ENCODE measurements at places on chromosomes 1 and 21. TPM values are rescaled to one million over a fixed set of nuclear protein-coding genes. Genes with fewer than 3 reads are reported as not detected.
A peak's percentile ranks its signal among the peaks of the same experiment; 100 is the strongest.

DNA sequence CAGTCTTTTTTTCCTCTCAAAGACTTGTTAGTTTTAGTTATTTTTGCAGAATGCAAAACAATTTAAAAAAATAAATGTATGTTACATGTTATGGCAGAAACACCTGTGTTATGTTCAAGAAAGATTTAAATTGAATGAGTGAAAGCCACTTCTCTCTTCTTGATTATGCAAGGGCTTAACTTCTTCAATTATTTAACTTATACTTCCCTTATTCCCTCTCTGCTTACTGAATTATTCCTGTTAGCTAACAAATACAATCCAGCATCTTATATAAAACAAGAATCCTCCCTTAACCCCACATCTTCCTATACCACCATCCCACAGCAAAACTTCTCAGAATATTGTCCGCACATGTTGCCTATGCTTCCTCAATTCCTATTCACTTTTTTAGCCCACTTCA is 10.7 kb upstream of the FCER1A start:
- DNase-seq = no peak

GRCh38 chr1:236530959-236531358 is 7.2 kb downstream of the LGALS8 start:
- DNase-seq = no peak

- no peak for DNase-seq
These were observed 4.0 kb upstream of the GJC2 start for GRCh38 chr1:228145463-228146416.

C1orf115 gene
- total RNA-seq = 6.8 TPM

ENTREP3 gene
- 14.7 TPM for total RNA-seq

SLC44A5 gene
- total RNA-seq = 0.28 TPM

DNA sequence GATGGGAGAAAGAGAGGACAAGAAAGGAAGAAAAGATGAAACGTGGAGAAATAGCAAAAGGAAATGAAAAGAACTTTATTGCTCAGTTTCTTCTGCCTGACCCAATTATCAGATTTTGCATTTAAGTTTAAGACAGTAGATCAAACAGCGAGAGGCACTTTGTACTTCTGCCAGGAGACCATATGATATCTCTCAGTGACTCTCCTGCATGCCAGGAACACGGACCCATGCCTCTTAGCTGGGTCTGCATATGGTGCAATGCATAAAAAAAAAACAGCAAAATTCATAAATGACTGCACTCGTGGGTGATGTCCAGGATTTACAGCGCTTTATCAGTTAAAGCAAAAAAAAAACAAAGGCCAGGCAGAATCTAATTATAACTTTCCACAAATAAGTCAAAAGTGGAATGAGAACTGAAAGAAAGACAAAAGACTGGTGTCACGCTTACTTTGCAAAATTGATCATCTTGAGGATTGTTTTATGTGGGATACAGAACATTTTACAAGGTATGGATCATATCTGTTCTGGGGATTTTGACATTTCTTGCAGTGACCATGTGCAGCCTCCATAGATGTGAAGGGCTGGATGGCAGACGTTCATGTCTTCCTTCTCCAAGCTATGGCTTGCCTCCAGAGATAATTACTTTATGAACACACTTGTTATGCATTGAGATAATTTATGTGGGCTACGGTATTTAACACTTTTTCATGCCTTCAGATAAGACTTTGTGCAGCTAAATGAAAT is 79.5 kb downstream of the RUNX1 start:
- no peak for DNase-seq

DNA sequence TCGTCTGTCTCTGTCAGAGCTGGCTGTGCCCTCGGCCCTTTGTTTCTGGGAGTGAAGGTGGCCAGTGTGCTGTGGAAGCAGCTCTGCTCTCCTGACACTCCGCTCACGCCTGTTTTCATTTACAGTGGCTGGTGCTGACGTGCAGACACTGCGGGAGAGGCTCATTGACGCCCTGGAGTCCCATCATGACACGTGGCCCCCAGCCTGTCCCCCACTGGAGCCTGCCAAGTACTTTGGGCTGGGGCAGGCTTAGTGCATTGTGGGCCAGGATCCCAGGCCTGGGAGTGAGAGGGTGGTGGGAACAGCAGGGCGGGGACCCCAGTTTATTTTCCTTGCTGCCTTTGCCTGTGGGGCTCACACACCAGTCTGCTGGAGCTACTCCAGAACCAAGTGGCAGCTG is 21.1 kb downstream of the QSOX1 start:
- no peak for DNase-seq

DNA sequence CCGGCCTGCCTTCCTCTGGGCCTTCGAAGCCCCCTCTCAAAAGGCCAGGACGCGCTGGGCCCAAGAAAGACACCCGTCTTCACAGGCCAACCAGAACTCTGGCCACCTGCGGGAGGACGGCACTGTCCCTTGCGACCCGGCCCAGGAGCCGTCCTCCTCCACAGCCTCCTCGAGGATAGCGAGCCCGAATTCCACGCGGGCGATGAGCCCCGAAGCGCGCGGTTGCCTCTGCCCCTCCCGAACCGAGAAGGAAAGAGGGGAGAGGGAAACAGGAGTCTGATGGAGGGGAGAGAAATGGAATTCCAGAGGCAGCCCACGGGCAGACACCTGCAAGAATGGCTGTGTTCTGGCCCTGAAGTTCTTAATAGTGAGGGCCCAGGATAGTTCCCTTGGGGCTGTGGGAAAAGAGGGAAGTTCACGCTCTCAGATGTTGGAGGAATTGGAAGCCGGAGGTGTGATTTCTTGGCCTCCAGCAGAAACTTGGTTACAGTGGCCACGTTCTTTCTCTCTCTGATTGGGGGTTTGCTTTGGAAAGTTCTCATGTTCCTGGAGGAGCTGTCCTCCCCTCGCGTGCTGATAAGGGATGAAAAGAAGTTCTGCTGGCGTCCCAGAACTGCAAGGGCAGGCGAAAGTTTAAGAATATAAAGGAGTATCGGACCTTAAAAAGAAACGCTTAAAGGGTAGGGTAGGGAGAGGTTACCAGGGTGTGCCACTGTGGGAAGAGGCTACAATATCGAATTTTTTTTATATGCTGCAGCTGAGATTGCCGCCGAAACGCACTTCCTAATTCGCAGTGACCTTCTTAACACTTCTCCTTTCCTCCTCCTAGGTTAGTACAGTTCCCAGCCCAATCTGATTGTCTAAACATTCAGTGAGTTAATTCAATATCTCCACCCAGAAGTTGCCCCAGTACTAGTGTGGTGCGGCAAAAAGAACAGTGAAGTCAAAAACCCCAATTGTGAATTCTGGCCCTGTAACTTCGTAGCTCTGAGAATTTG is 5.8 kb upstream of the SLC44A5 start:
- DNase-seq = no peak

CD2 gene
- 1.4 TPM for total RNA-seq

GRCh38 chr21:41589620-41590175 is 81.7 kb upstream of the TMPRSS2 start:
- no peak for DNase-seq

- no peak for DNase-seq
These were observed 428.1 kb downstream of the PRDM2 start for GRCh38 chr1:14128096-14128495.

DNA sequence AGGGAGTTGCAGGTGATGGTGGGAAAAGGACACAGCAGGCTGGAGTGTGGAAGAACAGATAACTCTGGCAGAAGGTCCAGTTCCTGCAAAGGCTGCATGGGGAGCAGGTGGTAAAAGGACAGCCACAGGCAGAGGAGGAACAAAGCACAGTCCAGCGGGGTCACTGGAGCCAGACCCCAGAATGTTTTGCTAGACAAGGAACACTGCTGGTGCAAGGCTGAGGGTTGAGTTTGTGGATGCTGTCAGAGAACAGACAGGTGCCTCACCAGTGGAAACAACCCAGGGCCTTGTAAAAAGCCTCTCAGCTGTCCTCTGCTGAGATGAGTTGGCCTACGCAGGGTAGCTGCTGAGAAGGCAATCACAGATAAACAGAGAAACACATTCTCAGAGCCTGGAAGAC is 101.7 kb downstream of the SSBP3 start:
- no peak for DNase-seq

TNFRSF8 gene
- total RNA-seq = 0.54 TPM

TCHHL1 gene
- total RNA-seq = not detected

C1orf185 gene
- total RNA-seq = not detected

DNA sequence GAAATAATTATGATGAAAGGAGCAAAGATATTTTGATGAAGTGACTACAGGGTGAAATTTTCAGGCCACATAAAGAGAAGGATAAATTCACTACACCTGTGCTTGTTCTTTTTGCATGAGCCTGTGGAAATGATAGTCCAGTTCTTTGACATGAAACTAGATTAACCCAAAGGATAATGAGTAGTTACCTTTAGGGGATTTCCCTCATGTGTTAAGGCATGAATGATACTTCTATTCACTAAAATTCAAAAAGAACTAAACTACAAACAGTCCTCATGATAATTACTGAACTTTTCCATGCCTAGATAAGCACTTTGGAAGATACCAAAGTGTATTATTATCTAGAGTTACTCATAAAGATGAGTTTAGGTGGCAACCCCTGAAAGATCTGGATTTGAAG is 244.3 kb downstream of the PTPRC start:
- DNase-seq = no peak

DNA sequence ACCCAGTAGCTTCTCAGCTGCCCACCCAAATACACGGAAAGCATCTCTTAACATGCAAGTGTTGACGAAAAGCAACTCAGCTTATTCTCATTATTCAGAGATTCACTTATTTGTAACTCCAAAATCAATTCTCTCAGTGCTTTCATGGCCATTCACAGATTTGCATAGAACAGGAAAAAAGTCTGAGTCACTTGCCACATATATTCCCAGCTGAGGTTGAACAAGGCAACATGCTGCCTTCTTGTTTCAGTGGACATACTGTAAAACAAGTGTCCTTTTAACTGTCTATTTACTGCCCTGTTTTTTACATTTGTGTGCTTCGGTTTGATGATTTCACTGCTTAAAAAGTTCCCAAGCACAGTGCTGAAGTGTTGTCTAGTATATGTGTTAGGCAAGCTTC is 273.0 kb downstream of the LTN1 start:
- no peak for DNase-seq

DNA sequence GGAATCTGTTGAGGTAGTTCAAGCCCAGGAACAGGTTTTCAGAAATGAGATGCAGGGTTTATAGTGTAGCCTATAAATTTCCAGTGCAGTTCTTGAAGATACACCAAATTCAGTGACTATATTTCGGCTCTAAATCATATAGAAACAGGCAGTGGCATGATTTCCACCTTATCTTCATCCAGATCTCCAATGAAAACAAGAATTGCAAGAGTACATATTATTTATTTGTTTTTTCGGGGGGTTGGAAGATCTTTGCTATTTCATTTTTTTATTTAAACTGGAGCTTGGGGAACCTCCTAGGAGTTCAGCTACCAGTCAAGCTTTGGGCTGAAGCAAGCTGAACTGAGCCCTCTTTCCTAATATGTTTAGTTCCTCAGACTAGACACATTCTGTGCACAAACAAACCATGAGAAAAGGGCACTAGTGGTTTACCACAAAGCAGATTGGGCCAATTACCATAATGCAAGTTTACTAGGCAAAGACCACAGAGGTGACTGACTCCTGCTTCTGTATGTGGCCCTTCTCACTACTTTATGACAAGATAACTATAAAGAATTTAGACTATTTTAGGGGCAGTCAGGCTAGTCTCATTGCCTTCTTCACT is 68.5 kb downstream of the RGS2 start:
- DNase-seq = no peak

TMEM200B gene
- total RNA-seq = 20.8 TPM

GRCh38 chr1:40914927-40915569 is 52.9 kb upstream of the CITED4 start:
- no peak for DNase-seq

DNA sequence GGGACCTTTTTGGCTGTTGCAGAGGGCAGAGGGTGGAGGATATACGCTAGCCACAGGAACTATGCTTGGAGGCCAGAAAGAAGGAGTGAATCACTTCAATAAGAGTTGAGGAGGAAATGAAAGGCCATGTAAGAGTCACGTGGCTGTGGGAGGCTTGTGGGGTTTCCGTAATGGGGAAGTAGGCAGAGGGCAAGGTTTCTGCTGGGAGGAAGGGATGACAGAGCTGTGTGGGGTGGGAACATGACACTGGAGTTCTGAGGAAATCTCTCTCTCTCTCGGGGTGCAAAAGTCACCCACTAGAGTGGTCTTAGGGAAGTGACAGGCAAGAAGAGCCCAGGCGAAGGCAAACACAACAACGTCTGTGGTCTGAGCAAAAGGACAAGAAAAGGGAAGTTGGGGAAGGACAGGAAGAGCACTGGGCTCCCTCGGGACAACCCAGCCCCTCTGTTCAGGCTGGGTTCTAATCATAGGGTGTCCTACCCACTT is 3.9 kb upstream of the CD1C start:
- DNase-seq = peak; percentile 25

DNA sequence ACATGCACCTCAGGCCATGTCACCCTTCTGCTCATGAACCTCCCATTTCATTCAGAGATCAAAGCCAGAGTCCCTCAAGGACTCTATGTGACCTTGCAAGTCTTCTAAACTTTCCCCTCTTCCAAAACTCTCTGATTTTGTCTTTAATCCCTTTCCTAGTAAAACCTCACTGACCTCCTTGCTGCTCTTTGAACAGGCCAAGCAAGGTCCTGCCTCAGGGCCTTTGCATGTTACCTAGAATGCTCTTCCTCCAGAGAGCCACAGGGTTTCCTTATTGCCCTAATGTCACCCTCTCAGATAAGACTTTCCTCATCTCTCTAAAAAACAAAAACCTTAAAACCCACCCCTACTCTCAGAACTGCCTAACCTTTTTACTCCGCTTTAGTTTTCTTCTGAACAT is 26.6 kb downstream of the IL23R start:
- no peak for DNase-seq
